ENCODE measurements at places on chromosomes 2 and 18.

GRCh38 chr2:74566754-74567085, 12.2 kb downstream of the DOK1 start:
- DNase-seq = no peak

- DNase-seq = no peak
Measured at GRCh38 chr2:99701503-99701902, 211.7 kb upstream of the REV1 start.

- DNase-seq = no peak
Measured at GRCh38 chr2:217361483-217361880, 501.6 kb upstream of the TNP1 start.

- DNase-seq = no peak
Measured at GRCh38 chr18:79790996-79791972, 6.5 kb upstream of the KCNG2 start.

DNA sequence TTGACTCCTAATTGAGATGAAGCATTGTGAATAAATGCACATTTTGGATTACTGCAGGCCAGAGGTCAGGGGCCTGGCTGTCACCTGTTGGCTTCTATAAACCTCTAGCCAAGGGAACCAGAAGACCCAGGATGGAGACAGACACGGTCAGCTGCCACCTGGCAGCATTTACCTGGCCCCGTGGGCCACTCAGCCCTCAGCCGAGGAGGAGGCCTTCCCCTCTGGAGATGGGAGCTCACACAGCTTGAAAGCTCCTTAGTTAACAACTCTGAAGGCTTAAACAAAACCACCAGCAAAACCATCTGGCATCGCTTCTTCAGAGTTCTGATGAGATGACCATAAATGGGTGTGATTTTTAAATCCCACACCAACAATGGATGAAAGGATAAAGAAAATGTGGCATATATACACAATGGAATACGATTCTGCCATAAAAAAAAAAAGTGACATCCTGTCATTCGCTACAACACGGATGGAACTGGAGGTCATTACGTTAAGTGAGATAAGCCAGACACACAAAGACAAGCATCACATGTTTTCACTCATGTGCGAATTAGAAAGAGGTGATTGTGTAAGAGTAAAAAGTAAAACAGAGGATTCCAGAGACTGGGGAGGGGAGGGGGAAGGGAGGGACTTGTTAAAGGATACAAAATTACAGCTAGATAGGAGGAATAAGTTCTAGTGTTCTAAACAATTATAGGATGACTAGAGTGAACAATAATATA, 218.4 kb downstream of the TMEM163 start:
- DNase-seq = no peak

GRCh38 chr2:24863641-24864040, 56.4 kb downstream of the ADCY3 start:
- no peak for DNase-seq

GRCh38 chr2:8626572-8626971, 55.3 kb upstream of the ID2 start:
- DNase-seq = no peak

- DNase-seq = peak; percentile 45
Measured at GRCh38 chr2:24919037-24919505, 966 bp downstream of the ADCY3 start.

GRCh38 chr18:23592911-23593310, 6.6 kb upstream of the NPC1 start:
- no peak for DNase-seq

GRCh38 chr2:220076734-220077133, 449.3 kb downstream of the SLC4A3 start:
- DNase-seq = no peak

DNA sequence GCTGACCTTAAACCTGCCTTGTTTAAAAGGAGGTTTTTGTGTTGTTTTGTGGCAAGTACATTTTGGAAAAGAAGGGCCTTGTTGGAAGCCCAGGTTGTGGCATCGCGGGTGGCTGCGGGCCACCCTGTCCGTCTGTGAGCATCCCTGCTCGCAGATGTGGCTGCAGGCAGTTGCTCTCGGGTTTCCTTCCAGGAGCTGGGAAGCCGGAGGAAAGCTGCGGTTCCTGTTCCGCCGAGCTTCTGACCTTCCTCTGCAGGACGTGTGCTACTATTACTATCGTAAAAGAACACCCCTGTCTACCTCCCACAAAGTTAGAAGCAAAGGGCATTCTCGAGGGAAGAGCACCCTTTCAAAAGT, 766 bp downstream of the MFF start:
- no peak for DNase-seq

GRCh38 chr2:73104933-73105332, 7.8 kb downstream of the RAB11FIP5 start:
- DNase-seq = no peak

DNA sequence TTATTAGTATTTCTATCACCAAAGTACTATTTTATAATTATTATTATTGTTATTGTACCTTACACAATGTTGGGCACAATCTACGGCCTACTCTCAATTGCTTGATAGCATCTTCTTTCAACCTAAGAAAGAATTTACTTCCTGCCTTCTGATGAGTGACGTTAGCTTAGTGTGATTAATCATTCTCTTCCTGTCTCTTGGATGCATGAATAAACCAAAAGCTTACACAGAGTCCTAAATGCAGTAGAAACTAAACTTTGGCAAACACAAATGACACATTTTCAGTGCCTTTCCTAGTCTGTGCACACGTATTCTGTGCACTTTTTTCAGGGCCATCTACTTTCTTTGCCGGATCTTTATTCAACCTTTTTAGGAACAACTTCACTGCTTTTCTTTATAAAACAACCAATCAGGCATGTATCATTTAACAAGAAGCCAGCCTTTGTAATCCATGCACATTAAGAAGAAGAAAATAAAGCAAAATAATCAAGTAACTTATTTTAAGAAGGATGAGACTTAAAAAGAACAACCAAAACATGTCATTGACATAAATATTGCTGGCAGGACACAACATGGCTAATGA, 19.1 kb downstream of the TRAK2 start:
- DNase-seq = no peak

DNA sequence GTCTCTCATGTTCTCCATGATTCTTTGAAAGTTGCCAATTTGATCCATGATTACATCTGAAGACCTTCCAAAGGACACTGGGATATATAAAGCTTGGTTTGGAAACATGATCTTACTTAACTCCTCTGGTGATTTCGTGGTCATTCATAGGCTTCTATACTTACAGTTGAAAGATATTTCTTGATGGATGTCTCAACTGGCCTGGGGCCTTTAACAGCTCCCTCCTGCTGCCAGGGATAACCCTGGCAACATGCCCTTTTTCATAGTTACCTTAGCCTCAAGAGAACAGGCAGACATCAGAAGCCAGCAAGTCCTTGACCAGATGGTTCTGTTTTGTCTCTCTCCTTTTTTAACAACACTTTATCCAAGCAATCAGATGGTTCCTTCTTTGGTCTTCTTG, 23.5 kb upstream of the MFF start:
- DNase-seq = no peak

DNA sequence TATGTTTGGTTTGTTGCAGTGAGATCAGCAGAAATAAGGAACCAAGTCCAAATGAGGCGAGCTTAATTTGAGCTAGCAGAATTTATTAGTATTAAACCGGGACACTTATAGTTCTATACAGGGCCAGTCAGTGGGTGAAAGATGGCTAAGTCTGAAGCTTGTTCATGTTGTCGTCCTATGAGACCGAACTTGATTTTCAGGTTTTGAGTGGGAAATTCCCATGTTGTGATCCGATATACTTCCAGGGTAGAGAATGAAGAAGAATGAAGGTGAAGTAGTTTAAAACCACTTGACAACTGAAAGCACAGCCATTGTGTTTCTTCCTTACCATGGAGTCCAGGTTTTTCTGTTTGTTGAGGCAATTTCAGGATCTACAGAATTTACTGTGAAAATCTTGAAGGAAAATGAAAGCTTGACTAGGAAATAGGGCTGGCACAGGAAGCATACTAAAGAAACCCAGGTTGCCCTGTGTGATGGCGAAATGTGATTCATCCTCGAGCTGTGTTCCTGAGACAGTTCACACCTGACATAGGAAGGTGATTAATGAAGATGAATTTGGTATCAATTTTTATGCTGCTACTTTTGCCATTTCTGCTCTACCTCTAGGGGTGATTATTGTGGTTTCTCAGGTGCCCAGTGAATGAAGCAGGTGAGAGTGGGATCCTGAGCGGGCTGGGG, 37.6 kb upstream of the MGAT5 start:
- DNase-seq = no peak

DNA sequence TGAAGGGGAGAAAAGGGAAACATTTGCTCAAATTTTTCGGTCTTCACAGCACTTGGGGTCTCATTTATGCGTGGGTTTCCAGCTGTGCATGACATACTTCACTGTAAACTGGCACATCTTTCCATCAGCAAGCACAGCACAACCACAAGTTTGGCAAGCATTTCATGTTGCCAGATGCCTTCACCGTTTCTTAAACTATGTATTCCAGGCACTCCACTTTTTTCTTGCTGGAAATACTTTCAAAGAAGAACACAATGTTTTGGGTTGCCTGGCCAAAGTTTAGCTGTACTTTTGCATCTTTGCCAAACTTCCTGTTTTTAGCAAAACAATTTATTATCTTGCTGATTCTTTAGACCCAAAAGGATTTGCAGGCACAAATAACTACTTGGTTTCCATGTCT, 194.6 kb upstream of the MEIS1 start:
- no peak for DNase-seq

DNA sequence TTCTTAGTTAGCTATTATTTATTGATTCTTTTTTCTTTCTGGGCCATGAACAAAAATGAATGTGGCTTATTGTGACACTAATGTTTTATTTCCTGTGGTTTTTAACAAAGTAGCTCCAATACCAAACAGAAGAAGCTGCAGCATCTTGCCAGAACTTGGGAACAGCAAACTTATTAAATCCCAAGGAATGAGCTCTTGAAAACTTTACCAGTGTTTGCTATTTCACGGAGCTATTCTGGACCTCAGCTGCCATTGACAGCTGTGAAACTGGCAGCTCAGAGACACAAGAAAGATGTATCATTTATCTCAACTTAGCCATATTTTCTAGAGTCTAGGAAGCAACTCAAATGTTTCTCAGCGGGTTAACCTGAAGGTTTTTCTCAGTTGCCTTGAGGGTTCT, 91.0 kb upstream of the NEUROD1 start:
- no peak for DNase-seq
